ENCODE measurements at places on chromosomes 11 and 22.

DNA sequence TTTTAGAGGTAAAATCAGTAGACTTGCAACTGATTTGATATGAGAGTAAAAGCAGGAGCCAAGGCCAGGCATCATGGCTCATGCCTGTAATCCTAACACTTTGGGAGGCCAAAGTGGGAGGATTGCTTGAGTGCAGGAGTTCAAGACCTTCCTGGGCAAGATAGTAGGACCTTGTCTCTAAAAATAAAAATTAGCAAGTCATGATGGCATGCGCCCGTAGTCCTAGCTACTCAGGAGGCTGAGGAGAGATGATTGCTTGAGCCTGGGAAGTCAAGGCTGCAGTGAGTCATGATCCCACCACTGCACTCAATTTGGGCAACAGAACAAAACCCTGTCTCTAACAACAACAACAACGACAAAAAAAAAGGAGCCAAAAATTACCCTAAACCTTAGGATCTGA lies 13.5 kb downstream of the SGSM3 start:
- DNase-seq: no peak

- peak; percentile 45 for DNase-seq
Measured at GRCh38 chr11:43579171-43579918, 101.2 kb upstream of the HSD17B12 start.

DNA sequence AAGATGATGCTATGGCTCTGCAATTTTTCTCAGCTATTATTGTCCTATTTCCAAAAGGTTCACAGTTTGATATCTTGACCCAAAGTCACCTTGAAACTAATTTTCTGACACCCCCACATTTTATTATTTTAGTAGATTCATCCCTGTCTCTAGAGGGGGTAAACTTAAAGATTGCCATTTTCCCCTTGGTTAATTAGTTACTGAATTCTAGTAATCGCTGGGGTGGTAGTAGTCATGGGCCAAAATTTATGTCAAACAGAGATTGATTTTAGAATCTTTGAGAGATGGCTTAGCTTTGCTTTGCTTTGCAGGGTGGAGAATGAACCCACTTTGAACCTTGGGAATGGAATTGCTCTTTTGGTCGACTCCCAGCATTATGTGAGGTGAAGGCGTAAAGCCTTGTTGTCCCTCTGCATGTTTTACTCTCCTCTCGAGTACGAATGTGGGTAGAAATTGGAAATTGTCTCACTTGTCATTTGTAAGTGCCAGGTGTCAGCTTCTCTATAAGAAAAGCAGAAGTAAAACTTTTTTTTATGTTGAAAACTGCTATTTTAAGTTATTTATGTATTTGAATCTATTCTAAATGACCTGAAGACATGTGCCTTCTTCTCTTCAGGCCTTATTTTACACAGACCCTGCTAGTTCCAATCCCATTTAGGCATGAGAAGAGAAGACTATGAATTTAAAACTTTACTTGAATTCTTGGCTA lies 42.4 kb upstream of the RCE1 start:
- DNase-seq: no peak

- no peak for DNase-seq
Measured at GRCh38 chr11:12123799-12124198, 13.4 kb downstream of the MICAL2 start.

- DNase-seq: no peak
Measured at GRCh38 chr11:82229341-82229740, 504.3 kb downstream of the FAM181B start.

GRCh38 chr11:82927264-82927880 lies 25.8 kb downstream of the DDIAS start:
- DNase-seq: no peak

GRCh38 chr11:5841797-5842196 lies at the start of gene OR52E6:
TSS of gene OR52E6 (minus strand) at chr11:5841897. CDS start at chr11:5841897, 0 bp downstream.
- no peak for DNase-seq

DNA sequence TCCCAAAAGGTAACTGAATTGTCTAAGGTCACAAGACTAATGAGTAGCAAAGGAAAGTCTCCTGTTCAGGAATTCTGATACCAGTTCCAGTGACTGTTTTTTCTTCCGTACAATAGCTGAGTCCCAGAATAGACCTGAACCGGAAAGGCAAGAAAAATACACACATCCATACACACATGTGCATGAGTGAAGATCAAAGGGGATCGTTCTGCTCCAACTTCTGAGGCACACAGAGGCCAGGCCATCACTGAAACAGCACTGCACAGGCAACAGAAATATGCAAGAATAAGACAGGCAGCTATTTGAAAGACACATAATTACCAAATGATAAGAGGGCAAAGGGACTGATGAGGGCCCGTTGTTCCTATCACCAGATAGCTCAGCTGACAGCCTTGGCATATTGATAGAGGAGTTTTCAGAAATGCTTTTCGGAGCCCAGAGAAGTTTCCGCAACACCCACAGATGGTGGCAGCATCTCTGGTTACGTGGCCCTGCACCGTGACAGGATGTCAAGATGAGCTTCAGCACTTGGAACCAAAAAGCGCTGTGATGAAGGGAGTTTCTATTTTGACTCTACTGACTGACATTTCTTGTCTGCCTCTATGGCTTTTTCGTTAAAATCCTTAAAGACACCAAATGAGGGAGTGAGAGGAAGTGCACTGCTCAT lies 280.6 kb downstream of the LARGE1 start:
- no peak for DNase-seq

GRCh38 chr11:134949121-134950090 lies 537.4 kb upstream of the B3GAT1 start:
- DNase-seq: no peak

DNA sequence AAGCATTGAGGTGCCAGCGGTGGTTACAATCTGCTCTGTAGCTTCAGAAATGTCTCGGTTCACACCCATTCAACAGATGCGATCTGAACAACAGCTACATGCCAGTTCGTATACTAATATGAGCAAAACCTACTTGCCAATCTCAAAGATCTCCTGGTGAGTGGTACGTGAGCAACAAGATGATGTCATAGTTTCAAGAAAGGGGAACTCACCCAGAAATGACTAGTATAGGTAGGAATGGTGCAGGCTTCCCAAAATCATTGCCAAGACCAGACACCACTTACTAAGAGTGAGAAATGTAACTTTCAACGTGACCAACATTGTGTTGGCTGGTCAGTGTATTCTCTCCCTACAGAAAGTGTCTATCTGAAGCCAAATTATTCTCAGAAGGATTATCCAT lies 31.1 kb downstream of the OR6Q1 start:
- DNase-seq: no peak

- no peak for DNase-seq
Measured at GRCh38 chr11:70243912-70244652, 26.4 kb upstream of the PPFIA1 start.

GRCh38 chr22:33337524-33337923 lies 279.3 kb upstream of the SYN3 start:
- no peak for DNase-seq

DNA sequence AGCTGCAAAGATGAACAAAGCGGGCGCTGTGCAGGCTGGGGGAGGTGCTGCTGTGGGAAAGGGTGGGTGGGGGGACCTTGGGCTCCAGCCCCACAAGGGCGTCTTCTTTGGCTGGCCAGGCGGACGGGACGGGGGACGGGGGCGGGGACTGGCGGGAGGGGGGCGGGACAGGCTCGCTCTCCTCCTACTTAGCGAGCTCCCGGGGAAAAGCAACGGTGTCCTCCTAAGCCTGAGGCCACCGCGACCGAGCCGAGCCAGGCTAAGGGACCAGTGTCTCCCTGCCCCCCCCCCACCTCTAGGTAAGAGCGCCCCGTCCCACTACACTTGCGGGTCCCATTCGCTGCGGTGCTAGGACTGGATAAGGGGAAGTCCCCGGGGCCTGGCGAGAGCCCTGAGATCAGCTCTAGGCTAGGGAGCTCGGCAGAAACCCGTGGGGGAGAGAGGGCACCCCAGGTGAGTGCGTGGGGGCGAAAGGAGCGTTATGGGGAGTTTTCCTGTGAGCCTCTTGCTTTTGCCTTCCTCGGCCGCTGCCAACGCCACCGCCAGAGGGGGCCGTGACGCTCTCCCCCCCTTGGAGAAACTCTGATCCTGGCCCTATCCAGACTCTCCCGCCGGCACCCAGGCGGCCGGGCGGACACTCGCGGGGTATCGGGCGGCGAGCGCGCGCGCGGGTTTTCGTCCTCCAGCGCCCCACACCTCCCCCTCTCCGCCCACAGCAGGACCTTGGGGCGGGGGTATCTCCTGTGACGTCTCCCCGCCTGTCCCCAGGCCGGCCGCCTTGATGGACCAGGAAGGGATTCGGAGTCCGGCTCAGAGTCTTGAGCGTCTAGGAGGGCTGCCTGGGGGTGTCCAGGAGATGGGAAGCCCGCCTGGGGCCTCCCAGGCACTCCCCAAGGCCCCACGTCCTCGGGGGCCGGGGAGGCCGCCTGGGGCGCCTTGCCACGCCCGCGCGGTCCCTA lies at the start of gene PHLDB1:
PHLDB1 (plus strand) TSS at position 215 of the 959 bp plus-strand sequence. CDS start 6,222 bp downstream, outside the sequence.
- DNase-seq: no peak

DNA sequence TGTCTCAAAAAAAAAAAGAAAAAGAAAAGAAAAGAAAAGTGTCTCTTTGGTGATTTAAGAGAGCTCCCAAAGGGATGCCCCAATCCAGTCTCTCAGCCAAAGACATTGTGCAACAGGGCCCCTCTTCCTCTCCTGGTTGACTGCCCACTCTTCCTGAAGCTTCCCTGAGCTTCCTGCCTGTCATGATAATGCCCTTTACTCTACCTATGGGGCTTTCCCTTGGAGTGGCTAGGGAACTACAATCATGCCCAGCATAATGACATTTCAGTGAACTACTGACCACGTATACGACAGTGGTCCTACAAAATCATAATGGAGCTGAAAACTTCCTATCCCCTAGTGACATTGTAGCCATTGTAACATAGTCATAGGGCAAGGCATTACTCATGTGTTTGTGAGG lies 118.0 kb downstream of the RASSF10 start:
- no peak for DNase-seq

GRCh38 chr11:70854201-70854600 lies 398.2 kb downstream of the SHANK2 start:
- DNase-seq: no peak

DNA sequence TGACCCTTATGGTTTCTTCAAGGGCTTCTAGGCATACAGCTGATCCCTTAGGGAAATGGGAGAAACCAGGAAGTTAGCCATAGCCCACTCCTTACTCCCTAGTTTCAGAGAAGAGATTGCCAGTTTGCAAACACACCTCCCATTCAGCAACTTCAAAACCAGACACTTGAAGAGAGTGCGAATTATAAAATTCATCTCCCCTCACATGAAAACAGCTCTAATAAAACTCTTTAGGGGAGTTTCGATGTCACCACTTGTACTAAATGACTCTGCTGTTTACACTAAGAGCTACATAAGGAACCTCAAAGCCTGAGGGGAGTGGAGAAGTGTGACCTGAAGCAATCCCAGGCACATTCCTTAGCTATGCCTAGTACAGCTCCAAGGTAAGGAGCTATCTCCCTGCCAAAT lies 8.3 kb downstream of the LGR4 start:
- no peak for DNase-seq

- DNase-seq: no peak
Measured at GRCh38 chr11:65776196-65776595, 4.6 kb downstream of the AP5B1 start.

DNA sequence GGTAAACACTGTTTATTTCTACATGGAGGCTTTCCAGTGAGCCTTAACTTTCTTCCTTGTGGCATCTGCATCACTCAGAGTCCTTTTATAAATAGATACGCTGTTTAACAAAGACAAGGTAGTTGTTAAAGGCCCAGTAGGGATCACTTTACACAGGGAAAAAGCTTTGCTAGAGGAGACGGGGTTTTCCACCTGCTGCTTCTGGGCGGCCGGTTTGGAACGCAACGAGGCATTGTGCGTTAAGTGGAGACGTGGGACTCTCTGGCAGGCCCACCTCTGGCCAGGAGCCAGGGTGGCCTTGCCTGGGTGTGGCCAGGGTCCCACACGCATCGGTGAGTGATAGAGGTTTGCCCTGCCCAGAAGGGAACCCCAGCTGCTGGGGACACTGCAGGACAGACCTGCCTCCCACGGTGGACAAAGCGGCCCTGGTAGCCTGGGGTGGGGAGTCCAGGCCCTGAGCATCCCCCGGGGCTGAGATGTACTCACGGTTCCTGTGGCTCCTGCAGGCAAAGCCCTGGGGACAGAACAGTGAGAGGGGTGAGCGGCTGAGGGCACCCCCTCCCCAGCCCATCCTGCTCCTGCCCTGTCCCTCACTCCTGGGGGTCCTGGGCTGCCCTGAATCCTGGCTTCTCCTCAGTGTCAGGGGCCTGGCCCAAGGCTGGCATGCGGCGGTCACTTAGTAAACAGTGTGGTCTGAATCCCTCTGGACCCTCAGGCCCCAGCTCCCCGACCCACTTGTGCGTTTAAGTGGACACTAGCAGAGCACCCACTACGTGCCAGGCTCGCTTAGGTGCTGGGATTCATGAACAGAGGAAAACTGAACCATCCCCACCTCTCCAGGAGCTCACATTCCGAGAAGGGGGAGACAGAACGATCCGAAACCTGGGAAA lies 4.2 kb downstream of the IL17REL start:
- DNase-seq: no peak

- DNase-seq: no peak
Measured at GRCh38 chr11:31601635-31602282, 92.2 kb downstream of the ELP4 start.

- no peak for DNase-seq
Measured at GRCh38 chr11:41190437-41191082, 268.9 kb downstream of the LRRC4C start.

- DNase-seq: no peak
Measured at GRCh38 chr11:111826322-111826950, 44.9 kb downstream of the ALG9 start.

DNA sequence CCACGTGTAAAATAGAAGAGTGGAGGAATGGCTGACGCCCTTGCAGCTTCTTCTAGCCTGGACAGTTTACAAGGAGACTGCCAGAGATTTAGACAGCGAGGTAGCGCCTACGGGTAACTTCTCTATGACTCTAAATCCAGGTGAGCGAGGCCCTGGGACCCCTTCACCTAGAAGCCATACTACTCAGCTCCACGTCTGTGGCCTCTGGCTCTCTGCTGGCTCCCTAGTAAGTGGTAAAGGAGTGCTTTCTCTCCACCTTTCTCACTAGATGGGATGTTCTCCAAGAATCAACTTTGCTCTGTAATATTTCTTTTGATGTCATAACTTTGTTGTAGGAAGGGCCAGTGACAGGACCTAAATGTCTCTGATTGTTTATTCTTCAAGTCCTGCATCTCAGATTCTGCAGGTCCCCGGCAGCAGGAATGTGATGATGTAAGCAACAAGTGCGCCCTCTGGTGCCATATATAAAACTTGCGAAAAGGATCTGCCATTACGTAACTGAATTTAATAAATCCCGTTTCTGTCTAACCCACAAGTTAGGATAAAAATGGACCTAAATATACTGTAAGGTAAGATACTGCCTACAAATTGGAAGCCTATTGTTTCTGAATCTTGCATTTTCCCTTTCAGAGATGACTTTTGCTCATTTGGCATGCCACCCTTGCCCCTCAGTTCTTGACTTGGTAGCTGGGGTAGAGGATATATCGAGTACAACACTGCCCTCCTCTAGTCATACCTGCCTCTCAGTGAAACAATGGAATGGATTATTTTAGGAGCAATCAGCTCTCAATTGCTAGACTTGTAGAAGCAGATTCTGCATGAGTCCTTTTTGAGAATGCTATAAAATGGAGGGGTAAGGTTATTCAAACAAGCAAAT lies 11.0 kb upstream of the PTPN5 start:
- DNase-seq: no peak

- no peak for DNase-seq
Measured at GRCh38 chr11:104995001-104995408, 26.6 kb upstream of the CASP4 start.

Measured in stimulated activated CD4-positive, alpha-beta T cell treated with anti-CD3 and anti-CD28 coated beads, Interleukin-12 subunit alpha, Interleukin-12 subunit beta, amount 100 ng/mL, for 24 hours (primary cell).